ENCODE measurements at places on chromosomes 2 and 18.

DNA sequence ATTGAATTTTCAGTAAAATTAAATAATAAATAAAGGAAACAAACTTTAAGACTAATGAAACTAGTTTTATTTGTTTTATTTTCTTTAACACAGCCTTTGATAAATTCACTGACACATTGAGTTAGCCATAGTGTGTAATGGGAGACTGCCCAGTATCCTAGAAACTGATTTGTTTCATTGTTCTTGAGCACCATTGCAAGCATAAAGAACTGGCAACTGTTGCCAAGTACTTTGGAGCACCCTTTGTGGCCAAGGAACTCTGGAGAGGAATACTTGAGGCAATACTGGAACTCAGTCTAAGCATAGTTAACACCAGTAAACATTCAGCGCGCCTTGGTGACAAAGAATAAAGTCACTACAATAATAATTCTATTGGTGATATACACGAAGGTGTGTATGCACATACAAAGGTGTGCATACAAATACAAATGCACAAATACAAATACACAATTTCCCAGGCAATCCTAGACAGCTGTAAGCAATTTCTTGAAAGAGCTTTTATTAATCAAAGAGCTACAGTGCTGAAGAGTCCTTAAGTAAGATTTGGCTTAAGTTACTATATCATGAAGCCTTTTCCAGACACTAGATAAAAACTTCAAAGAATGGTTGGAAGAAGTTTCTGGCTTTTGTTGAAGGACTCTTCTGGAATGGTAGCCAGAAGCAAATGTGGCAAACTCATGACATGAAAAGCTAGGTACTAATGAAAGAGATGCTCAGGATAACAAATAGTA is 1371.2 kb downstream of the LRP1B start:
- no peak for DNase-seq

DNA sequence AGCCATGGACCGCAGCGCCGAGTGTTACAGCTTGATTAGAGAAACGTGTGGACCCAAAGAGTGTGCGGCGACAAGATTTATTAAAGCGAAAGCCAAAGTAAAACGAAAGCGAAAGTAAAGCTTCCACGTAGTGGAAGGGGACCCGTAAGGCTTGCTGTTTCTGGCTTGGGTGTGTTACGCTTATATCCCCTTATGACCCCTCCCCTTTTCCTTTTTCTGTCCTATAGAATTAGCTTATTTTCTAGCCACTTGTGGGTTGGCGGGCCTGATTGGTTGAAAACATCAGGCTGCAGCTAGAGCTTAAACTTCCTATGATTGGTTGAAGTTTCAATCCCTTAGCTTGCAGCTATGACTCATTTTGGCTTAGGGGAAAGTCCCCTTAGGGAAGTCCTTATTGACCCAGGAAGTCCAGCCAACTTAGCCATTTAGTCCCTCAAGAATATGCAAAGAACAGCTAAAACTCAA is 969.7 kb downstream of the DCDC2C start:
- DNase-seq: no peak

DNA sequence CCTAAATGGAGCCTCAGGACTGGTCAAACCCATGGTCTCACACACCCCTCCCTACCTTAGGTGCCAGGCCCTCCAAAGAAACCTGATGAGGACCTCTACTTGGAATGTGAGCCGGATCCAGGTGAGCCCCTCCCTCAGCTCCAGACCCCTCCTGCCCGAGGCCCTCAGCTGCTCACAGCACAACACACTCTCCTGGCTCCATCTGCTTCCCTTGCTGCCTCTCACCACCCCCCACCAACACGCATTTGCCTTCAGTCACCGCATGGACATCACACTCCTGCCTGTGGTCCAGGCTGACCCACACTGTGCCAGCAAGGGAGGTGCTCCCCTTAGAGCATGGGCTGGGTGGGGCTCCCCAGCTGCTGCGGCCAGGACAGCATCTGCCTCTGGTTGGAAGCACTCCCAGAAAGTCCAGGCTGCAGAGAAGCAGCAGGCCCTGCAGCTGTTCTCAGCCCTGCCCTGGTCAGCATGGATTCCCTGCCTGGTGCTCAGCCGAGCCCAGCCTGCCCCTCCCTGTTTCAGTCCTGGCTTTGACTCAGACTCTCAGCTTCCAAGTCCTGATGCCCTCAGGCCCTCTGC is 15.1 kb downstream of the SH2D6 start:
- no peak for DNase-seq

DNA sequence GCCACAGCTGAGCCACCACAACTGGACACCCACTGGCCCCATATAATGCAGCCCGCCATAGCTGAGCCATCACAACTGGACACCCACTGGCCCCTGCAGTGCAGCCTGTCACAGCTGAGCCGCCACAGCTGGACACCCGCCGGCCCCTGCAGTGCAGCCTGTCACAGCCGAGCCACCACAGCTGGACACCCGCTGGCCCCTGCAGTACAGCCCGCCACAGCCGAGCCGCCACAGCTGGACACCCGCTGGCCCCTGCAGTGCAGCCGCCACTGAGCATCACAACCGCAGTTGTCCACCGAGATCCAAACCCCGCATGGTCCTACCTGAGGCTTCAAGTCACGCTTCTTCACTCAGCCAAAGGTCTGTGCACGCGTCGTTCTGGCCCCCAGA is 134.2 kb downstream of the PXDN start:
- no peak for DNase-seq

- no peak for DNase-seq
Observed at GRCh38 chr2:36530178-36530982, 67.6 kb downstream of the FEZ2 start.

DNA sequence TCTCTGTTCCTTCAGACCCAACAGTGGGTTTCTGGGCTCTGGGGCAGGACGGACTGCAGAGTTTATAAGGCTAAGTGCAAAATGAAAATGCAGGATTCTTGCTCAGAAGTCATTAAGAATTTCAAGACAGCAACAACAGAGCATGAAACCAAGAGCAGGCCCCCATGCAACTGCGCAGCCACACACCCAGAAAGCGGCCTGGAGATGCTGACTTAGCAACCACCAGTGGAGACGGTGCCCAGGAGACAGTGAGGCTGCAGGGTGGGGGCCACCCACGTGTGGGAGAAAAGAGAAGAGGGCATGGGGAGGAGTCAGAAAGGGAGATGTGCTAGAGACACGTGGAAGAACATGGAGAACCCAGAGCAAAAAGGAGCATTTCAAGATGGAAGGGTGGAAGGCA is 66.5 kb downstream of the GALNT14 start:
- DNase-seq: no peak

Measured in right renal cortex interstitium (tissue), 3 donors.